ENCODE measurements at places on chromosomes 2 and 18. TPM values are rescaled to one million over a fixed set of nuclear protein-coding genes. Genes with fewer than 3 reads are reported as not detected.

DNA sequence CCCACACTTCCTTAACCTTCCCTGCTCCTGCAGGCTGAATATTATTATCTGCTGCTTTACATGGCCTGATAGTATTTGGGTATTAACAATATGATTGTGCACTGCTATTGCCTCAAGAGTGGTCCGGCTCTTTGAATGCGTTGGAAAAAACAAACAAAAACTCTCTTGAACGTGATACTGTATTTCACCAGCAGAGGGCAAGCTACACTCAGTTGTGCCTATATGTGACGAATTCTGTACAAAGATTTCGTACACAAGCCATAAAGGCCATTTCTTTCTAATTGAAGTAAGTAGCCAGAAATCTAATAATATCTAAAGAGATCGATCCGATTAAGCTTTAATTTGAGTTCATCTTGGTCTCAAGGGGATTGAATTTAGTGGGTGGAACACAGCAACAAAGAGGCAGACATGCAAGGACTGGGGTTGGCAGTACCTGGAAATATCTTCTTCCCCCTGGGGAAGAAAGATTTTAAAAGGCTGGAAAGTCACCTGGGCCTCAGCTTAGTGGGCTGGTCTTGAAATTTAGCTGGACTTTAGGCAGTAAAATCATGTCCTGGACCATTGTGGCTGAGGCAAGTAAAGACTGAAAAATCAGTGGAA, 49.3 kb upstream of the RAB6D start:
- no peak overlapping the region for H3K4me3 ChIP-seq
- H3K27me3 ChIP-seq: peaks cover 26% of the 10 kb centered on the region
- DNase-seq: peak; percentile 63
- H3K4me1 ChIP-seq: no peaks in the 10 kb centered on the region
- H3K27ac ChIP-seq: no peak overlapping the region

GRCh38 chr2:29238497-29238896, 123.3 kb downstream of the CLIP4 start:
- no peak overlapping the region for H3K27ac ChIP-seq
- DNase-seq: peak; percentile 17
- H3K4me3 ChIP-seq: no peak overlapping the region
- H3K4me1 ChIP-seq: 0 out of 2 replicates have a peak, but pooled peaks cover 3% of the 10 kb centered on the region

DNA sequence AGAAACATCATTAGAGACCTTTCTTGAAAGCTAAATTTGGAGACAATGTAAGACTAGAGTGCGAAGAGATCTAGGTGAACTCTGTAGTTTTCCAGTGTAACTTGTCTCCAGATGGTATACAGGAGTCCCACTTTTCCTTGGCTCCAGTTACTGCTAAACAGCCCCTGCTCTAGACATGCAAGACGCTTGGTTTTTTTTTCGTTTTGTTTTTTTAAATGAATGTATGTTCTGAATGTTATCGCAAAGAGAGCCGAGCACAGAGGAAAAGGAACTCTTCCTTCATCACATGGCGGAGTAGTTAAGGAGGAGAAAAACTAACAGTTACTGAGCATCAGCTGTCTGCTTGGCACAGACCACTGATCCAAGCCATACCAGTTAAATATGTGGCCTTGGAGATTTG, 2.4 kb downstream of the RALB start:
- H3K27ac ChIP-seq: no peak overlapping the region
- H3K4me3 ChIP-seq: no peak overlapping the region
- peaks cover 8% of the 10 kb centered on the region for H3K27me3 ChIP-seq
- no peaks in the 10 kb centered on the region for H3K36me3 ChIP-seq

GRCh38 chr2:54723996-54724559, 616 bp downstream of the EML6 start:
- peaks cover 3% of the 10 kb centered on the region for H3K4me1 ChIP-seq
- peak; percentile 17 for DNase-seq
- peak overlapping the region; percentile 82 for H3K4me3 ChIP-seq
- no peaks in the 10 kb centered on the region for H3K36me3 ChIP-seq
- no peak overlapping the region for H3K27ac ChIP-seq
- peaks cover 27% of the 10 kb centered on the region for H3K27me3 ChIP-seq

- no peak overlapping the region for H3K27ac ChIP-seq
- peaks cover 4% of the 10 kb centered on the region for H3K4me1 ChIP-seq
- no peak for DNase-seq
- no peaks in the 10 kb centered on the region for H3K27me3 ChIP-seq
- no peak overlapping the region for H3K4me3 ChIP-seq
These were observed 79.9 kb downstream of the PLCL1 start for GRCh38 chr2:197884252-197884651.

Gene RAPGEF4
- 3.2 TPM for total RNA-seq

DNA sequence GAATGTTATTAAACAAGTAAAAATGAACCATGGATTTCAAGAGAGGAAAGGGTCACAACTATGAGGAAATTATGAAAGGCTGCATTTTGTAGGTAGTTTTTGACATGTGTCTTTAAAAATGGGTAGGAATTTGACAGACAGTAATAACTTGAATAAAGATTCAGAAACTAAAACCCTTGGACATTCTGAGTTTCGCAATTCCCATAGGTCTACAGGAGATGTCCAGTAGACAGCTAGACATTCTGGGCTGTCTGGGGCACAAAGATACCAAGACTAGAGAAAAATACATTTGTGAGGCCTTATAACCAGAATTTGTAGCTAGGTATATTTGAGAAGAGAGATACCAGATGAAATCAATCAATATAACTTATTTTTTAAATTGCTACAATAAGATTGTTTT, 42.3 kb downstream of the DNAJC10 start:
- H3K27ac ChIP-seq: no peak overlapping the region
- no peaks in the 10 kb centered on the region for H3K4me1 ChIP-seq
- H3K27me3 ChIP-seq: no peaks in the 10 kb centered on the region
- H3K4me3 ChIP-seq: no peak overlapping the region
- DNase-seq: no peak

GRCh38 chr2:8133363-8133762, 548.5 kb upstream of the ID2 start:
- H3K27me3 ChIP-seq: no peaks in the 10 kb centered on the region
- H3K4me1 ChIP-seq: no peaks in the 10 kb centered on the region
- H3K4me3 ChIP-seq: no peak overlapping the region
- no peak for DNase-seq
- H3K27ac ChIP-seq: no peak overlapping the region
- H3K36me3 ChIP-seq: no peaks in the 10 kb centered on the region

GRCh38 chr2:42435628-42436027, 58.2 kb downstream of the KCNG3 start:
- DNase-seq: no peak
- H3K27me3 ChIP-seq: peaks cover 8% of the 10 kb centered on the region
- no peaks in the 10 kb centered on the region for H3K4me1 ChIP-seq
- no peak overlapping the region for H3K27ac ChIP-seq
- H3K36me3 ChIP-seq: no peaks in the 10 kb centered on the region

GRCh38 chr2:16174693-16175045, 234.3 kb downstream of the MYCN start:
- H3K27me3 ChIP-seq: no peaks in the 10 kb centered on the region
- no peaks in the 10 kb centered on the region for H3K4me1 ChIP-seq
- no peak overlapping the region for H3K4me3 ChIP-seq
- DNase-seq: no peak
- no peak overlapping the region for H3K27ac ChIP-seq
- H3K36me3 ChIP-seq: no peaks in the 10 kb centered on the region

DNA sequence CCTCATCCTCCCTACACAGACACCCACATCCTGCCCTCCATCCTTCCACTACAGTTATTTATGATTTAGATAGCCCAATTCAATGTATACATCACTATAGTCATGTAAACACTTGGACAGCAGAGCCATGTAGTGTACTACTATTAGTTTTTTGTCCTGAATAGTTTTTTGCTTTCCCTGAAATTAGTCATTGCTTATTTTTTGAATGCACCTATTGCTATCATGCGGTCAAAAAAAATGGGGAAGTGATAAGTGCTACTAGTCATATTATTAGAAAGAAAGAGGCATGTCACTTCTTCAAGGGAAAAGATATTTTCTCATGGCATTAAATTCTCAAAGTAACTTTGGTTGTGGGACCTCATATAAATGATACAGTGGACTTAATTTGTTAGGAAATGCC, 6.8 kb upstream of the GREB1 start:
- no peak for DNase-seq
- H3K4me1 ChIP-seq: no peaks in the 10 kb centered on the region
- no peaks in the 10 kb centered on the region for H3K36me3 ChIP-seq

DNA sequence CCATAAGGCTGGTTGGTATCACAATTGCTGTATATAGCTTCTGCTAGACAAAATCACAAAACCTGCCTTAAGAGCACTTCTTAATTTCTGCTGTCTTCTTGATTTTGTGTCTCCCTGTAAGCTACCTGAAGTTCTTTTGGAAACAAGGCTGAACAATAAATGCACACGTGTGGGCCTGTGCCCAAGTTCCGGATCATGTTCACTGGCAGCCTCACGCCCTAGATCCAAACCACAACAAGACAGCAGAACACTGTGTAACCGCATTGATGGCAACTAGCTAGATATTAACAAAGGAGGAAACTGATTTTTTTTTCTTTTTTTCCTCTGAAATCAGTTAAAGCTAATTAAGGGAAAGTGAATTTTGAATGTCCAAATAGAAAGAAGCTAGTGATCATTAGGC, 81.5 kb upstream of the LYPD6B start:
- H3K4me3 ChIP-seq: no peak overlapping the region
- H3K4me1 ChIP-seq: no peaks in the 10 kb centered on the region
- H3K27me3 ChIP-seq: no peaks in the 10 kb centered on the region
- DNase-seq: no peak
- H3K27ac ChIP-seq: no peak overlapping the region

Gene ASPRV1
- total RNA-seq: 0.28 TPM

DNA sequence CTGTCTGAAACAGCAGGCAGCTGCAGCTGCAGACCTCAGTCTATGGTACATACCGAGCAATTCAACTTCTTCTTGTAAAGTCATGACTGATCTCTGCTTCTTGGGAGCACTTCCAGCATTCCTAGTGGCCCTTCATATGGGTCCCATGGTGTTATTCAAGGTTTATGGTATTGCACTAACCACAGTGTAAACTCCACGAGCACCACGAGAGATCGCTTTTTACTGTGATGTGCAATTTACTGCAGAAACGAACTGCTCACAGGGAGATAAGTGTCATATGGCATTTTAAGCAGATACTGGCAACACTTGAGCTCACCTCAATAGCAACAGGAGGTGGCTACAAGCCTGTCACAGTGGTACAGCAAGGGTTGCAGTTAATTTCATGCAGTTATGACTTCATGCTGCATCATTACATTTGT, 38.6 kb upstream of the SH3BP4 start:
- H3K4me1 ChIP-seq: peaks cover 6% of the 10 kb centered on the region
- no peak overlapping the region for H3K4me3 ChIP-seq
- peak; percentile 69 for DNase-seq
- H3K27ac ChIP-seq: no peak overlapping the region
- no peaks in the 10 kb centered on the region for H3K36me3 ChIP-seq

DNA sequence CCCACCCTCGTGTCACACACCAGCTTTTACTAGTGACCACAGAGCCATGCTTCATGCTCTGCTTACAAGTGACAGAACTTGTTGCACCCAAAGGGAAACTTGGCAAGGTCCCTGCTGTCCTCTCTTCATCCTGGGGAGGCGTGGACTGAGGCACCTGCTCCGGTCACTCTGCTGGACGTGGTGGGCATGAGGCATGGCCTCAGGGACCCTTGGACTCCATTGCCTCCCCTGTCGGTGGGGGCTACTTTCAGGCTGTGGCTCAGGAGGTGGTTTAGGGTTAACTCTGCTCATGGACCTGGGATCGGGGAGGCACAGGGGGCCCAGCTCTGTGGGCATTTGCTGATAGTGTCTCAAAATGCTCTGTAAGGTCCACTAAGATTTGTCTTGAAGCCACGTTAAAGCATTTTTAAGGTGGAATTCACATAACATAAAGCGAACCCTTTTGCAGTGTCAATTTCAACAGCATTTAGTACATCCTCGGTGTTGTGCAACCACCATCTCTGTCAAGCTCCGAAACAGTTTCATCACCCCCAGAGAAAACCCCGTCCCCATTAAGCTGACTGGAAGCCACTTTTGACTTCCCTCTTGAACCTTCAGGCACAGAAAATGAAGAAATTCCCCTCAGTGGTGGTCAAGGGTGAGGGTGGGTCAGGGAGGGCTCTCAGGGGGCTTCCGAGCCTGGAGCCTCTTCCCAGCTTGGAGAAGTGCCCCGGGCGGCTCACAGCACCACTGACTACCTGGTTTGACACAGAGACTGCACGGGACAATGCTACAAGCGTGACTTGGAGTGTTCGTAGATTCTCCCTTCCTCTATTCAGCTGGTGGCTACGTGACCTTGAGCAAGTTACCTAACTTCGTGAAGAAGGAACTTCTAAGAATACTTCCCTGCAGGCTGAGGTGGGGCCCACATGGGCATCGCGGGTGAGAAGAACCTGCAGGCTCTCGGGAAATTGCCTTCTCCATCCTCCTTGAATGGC, 100.0 kb upstream of the HDAC4 start:
- no peaks in the 10 kb centered on the region for H3K27me3 ChIP-seq
- no peak overlapping the region for H3K27ac ChIP-seq
- DNase-seq: no peak
- no peaks in the 10 kb centered on the region for H3K4me1 ChIP-seq
- H3K4me3 ChIP-seq: no peak overlapping the region

DNA sequence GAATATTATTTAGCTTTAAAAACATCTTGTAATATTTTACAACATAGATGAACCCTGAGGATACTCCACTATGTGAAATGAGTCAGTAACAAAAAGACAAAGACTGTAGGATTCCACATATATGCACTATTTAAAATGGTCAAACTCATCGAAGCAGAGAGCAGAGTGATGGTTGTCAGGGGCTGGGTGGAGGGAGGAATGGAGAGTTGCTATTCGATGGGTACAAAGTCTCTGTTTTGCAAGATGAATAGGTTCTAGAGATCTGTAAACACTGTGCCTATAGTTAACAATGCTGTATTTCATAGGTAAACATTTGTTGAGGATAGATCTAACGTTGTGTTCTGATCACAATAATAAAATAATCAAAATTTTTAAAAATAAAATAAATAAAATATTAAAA, 1675.9 kb upstream of the CELF4 start:
- no peaks in the 10 kb centered on the region for H3K4me1 ChIP-seq
- H3K4me3 ChIP-seq: no peak overlapping the region
- no peak for DNase-seq
- no peaks in the 10 kb centered on the region for H3K27me3 ChIP-seq

All from IMR-90 (cell line).